ENCODE measurements at places on chromosomes 2 and 18. TPM values are rescaled to one million over a fixed set of nuclear protein-coding genes. Genes with fewer than 3 reads are reported as not detected.

The MIB1 gene
- 16.4 TPM for total RNA-seq

The UPP2 gene
- 0.91 TPM for total RNA-seq

The ALPP gene
- 0.20 TPM for total RNA-seq

The CYP1B1 gene
- total RNA-seq, result 6.1 TPM

The HSBP1L1 gene
- 20.2 TPM for total RNA-seq

DNA sequence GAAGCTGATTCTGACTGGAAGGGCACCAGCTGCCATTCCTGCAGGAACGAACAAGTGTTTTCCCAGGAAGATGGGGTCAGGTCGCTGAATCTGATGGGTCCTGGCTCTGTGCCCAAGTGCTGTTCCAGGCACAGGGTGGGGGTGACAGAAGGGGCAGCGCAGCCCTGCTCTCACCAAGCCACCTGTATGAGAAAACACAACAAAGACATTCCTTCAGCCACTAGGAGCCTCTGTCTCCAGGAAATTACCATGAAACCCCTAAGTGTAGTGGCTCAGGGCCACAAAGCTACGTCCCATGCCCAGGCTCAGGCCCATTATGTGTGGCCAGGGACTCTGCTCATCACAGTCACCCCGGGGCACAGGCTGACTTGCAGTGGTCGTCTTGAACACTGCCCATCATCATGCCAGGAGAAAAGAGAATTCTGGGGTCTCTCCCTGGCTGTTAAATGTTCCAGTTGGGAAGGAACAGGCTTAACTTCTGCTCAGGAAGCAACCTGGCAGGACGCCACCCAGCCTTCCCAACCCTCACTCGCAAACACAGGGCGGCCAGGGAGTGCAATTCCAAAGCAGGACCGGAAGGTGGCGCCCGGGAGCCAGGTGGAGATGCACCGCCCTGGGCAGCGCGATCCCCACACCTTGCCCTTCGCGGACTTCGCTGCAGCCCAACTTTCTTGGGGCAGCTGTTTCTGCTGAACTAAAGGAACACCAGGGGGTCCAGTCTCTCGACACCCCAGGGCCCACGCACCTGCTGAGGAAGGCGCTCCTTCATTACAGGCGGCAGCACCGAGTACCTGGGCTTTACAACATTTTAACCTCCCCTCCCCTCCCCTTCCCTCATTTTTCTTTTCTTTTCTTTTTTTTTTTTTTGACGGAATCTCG, 11.0 kb upstream of the SFTPB start:
- peak; percentile 95 for DNase-seq

DNA sequence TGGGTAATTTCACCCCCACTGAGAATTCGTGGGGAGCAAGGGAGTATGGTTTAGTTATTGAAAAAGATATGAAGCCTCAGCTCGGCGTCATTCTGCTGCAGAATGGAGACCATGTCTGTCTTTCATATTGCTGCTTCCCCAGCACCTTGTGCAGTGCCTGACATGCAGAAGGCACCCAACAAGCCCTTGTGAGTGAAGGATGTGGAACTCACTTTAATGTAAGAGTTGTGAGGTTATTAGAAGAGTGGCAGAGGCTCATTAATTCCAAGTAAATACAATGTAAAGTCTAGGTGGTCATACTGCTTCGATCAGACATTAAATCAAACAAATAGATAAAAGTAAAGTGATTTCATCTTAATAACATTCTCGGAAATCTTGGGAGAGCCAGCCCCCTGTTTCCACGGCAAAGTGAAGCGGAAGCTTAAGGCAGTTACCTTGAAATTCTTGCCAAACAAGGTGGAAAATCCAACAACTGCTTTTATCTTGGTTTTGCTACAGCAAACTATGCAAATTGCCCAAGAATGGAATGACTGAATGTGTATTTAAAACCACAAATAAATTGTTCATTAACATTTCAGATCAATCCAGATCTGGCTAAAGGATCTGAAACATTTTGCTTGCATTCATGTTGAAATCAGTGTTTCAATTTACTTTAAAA, 9.6 kb downstream of the CFAP221 start:
- DNase-seq, result no peak

GRCh38 chr2:23756593-23757292, 170.2 kb downstream of the ATAD2B start:
- DNase-seq, result no peak

DNA sequence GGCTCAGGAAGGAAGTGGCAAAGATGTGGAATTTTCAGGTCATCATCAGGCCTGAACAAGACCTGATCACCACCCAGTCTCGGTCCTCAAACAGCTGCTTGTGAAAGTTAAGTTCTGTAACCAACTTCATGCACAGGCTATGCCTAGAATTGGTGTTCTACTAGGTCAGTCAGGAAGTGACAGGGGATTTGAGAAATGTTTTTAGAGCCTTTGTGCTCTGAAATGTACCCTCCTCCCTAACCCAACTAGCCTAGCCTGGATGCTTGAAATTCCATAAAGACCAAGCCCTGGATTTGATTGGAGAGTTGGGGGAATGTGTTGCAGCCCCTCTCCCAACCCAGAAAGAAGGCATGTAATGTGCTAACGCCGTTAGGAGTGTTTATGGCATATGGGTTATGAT, 63.3 kb downstream of the TGOLN2 start:
- DNase-seq, result no peak

DNA sequence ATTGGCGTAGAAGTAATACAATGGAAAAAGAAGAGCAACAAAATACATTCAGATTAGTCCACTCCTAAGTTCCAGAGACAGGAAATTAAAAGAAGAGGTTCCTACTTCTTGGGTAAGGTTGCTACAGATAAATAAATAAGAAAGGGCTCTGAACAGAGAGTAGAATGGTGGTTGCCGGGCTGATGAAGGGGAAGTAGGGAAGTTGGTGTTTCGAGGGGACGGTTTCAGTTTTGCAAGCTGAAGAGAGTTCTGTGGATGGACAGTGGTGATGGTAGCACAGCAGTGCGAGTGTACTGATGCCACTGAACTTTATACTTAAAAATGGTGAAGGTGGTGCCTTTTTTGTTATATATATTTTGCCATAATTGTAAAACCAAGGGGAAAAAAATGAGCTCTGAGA, 48.2 kb downstream of the CABYR start:
- no peak for DNase-seq

- DNase-seq, result no peak
Observed at GRCh38 chr2:168156661-168157060, 90.7 kb downstream of the STK39 start.

GRCh38 chr2:31606509-31606908, 25.8 kb upstream of the SRD5A2 start:
- no peak for DNase-seq

GRCh38 chr2:191869178-191869577, 22.3 kb upstream of the CAVIN2 start:
- no peak for DNase-seq

- no peak for DNase-seq
Observed at GRCh38 chr18:62737241-62737873, 22.0 kb downstream of the PHLPP1 start.

DNA sequence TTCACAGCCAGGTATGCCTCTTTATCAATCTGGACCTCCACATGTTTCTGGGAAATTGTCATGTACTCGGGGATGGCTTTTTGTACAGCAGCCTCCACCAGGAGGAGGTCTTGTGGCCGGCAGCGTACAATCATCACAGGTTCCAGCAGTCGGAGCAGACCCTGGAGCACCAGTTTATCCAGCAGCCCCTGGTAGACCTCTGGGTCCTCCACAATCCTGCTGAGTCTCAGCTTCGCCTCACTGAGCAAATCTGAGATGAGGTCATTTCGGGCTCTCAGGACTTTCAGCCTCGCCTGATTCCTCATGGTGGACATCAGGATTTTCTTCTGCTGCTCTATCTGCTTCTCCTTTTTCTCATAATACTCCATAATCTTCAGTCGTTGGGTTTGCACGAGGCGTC, 32.8 kb downstream of the TMEM247 start:
- DNase-seq, result no peak

DNA sequence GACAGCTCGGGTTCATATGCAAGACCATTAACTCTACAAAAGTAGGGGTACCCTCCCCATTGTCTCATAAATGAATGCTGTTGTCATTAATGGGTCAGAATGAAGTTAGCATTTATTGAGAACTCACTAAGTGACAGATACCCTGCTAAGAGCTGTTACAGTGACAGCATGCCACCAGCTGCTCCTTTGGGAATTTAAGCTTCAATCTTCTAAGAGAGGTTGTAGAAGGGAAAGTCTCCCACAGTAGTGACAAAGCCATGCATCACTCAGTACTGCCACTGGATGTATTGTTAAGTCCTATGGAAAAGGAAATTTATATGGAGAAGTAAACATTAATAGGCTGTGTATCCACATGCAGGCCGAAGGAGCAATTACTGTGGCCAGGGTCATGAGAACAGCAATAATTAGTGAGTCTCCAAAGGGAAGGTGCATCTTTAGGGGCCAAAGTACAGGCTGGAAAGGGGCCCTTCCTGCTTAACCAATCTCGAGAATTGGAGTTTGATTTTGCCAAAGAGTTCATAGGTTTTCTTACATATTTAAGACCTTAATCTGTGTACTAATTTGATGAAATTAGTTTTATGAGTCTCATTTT, 64.5 kb upstream of the FAM124B start:
- no peak for DNase-seq

- no peak for DNase-seq
Observed at GRCh38 chr2:107414376-107414775, 412.3 kb upstream of the RGPD4 start.

DNA sequence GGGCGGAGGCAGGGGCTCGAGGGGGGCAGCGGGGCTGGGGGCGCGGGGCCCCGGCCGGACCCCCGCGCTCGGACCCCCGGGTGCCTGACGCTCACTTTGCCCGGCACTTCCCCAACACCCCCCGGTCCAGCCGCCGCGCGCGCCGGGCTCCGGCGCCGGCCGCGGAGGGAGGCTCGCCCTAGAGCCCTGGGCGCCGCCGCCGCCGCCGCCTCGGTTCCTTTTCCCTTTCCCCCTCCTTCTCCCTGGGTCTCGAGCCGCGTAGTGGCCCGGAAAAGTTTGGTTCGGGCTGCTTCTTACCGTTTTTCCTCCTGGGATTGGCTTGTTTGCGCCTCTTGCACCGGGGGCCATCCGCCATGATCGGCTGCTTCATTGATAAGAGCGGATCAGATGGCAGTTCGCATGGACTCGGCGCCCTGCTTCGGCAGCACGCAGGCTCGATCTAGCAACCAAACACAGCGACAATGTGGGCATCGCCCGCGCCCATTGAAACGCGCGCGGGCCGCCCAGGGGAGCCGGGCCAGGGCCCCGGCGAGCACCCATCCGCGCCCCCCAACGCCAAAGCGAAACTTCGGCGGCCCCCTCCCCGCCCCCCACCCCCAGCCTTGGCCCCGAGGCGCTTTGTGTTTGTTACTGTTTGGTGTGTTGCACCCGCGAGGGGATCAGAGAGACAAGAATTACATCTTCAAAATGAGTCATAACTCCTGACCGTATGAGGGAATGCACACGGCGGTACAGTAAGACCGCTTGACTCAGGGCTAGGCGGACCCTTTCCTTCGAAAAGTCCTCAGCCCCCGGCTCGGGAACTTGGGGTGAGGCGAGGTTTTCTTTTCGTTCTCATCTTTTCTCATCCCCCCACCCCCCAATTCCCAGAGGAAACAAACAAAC, 2.7 kb downstream of the ZEB2 start:
- DNase-seq, result no peak

DNA sequence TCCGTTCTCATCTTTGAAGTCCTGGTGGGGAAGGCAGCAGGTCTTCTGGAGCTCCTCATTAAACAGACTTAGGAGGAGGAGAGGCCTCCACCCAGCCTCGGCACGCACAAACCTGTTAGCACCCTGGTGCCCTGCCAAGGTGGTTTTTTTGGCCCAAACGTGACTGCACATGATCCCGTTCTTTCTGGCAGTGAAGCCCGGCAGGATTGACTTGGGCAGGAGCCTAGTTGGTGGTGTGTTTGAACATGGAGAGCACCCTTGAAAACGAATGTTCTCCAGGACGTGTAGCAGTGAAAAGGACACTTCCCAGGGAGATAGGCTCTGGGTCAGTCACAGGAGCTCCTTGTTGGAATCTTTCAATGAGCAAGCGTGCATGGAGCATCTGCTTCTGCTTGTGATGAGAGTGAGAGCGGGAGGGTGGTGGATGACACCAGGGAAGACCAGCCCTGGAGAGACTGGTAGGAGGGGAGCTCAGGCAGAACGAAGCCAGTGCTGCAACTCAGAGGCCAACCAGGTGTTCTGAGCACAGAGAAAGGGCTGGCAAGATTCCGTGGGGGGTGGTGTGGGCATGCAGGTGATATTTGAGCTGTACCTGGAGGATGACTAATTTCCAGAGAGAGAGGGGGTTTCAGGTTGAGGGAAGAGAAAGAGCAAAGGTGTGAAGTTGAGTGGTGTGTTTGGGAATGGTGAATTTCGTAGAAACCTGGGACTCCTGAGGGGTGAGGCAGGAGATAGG, 73.8 kb downstream of the TANC1 start:
- DNase-seq, result no peak

DNA sequence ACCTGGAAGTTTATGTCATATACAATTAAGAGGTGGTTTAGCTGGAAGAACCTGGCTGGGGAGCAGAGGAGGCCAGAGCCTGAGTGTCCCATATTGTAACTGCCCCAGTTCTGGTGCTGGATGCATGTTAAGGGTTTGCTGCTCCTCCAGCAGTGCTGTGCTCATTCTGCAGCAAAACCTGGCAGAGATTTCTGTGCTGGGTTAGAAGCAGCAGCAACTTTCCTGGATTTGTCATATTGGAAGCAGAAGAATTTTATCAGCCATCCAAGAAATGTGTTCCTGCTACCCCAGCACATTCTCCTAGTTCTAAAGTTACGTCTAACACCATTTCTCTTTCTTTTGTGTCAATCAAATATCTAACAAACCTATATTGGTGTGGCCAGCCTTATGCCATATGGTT, 284.1 kb downstream of the TDRD15 start:
- no peak for DNase-seq

DNA sequence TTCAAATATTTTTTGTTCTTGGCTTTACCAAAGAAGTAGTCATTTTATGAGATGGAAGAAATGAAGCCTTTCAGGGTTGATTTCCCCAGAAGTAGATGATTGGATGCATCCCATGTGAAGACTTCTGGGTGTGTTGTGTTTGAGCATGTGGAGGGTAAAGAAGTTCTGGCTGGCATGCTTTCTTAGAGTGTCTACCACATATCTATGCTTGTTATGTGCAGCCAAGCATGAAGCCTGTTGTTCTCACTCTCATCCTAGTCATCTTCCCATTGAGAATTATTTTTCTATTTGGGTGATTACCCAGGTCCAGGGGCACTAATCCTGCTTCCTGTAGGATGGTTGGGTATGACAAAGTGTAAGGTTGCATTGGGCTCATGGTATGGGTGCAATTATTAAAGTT, 472.9 kb downstream of the PTPRM start:
- DNase-seq, result no peak

DNA sequence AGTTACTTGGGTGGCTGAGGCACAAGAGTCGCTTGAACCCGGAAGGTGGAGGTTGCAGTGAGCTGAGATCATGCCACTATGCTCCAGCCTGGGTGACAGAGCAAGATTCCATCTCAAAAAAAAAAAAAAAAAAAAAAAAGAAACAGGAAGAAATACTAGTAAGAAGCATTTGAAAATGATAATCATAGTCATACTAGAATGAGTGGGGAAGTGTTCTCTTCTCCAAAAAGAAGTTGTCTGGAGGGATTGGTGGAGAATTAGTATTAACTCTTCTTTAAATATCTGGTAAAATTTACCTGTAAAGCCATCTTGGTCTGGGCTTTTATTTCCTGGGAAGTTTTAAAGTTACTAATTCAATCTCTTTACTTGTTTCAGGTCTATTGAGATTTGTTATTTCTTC, 131.8 kb downstream of the FAM210A start:
- no peak for DNase-seq

Measured in left lobe of liver (tissue), 2 donors.